HFFc6 (cell line): ENCODE measurements at places on chromosomes 11 and 22.
A peak's percentile ranks its signal among the peaks of the same experiment; 100 is the strongest.

GRCh38 chr22:38721551-38721950, 15.8 kb downstream of the GTPBP1 start:
- H3K27ac ChIP-seq = no peak overlapping the region
- DNase-seq = no peak
- H3K36me3 ChIP-seq = peaks cover 32% of the 10 kb centered on the region
- H3K4me3 ChIP-seq = no peak overlapping the region

DNA sequence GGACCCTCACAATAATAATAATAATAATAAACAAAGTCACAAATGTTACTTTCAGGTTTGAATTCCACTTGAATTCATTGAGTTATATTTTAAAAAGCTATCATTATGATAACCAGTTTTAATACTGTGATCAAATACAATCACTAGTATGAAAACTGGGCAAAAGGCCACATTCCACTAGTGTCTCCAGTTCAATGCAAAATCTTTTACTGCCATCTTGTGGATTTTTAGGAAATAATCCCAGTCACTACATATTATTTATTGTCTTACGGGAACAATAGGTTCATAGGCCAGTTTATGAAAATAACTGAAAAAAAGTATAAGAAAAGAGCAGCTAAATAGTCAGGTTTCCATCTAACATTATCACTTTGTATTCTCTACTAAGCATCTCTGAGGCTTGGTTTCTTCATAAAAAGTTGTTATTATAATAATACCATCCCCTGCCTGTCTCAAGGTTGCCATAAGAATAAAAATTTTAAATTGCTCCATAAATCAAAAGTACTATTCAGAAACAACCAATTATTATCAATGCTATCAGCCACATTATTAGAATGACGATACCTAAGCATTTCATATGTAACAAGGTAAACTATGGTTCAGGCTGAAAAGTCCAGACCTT, 533.9 kb upstream of the CCDC90B start:
- peaks cover 45% of the 10 kb centered on the region for H3K4me1 ChIP-seq
- H3K4me3 ChIP-seq = no peak overlapping the region
- H3K36me3 ChIP-seq = no peaks in the 10 kb centered on the region
- peak; percentile 79 for DNase-seq
- H3K27me3 ChIP-seq = no peaks in the 10 kb centered on the region

DNA sequence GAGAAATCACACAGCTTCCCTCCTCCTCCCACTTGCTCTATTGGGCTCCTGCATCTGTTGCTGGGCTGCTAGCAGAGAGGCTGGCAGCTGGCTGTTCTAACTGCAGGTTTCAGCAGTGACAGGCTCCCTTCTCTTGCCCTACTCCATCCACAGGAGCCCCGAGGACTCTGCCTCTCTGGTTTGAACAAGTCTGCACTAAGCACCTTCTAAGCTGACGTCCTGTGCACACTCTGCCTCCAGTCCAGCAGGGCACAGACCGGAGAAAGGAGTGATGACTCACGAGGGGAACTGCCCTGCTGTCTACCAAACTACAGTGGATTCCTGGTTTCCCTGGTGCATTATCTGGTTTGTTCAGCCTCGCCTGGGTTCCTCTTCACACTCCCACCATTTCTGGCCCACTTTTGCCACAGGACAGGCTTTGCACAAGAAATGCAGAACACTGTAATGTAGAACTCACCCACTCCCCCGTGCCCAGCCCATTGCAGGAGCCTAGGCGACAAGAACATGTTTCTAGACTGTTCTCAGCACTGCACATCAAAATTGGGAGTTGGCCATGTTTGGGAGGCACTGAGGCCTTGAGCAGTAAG, 26.0 kb downstream of the IL10RA start:
- no peaks in the 10 kb centered on the region for H3K4me1 ChIP-seq
- DNase-seq = peak; percentile 11
- no peak overlapping the region for H3K4me3 ChIP-seq
- no peaks in the 10 kb centered on the region for H3K36me3 ChIP-seq
- peaks cover 46% of the 10 kb centered on the region for H3K27me3 ChIP-seq

DNA sequence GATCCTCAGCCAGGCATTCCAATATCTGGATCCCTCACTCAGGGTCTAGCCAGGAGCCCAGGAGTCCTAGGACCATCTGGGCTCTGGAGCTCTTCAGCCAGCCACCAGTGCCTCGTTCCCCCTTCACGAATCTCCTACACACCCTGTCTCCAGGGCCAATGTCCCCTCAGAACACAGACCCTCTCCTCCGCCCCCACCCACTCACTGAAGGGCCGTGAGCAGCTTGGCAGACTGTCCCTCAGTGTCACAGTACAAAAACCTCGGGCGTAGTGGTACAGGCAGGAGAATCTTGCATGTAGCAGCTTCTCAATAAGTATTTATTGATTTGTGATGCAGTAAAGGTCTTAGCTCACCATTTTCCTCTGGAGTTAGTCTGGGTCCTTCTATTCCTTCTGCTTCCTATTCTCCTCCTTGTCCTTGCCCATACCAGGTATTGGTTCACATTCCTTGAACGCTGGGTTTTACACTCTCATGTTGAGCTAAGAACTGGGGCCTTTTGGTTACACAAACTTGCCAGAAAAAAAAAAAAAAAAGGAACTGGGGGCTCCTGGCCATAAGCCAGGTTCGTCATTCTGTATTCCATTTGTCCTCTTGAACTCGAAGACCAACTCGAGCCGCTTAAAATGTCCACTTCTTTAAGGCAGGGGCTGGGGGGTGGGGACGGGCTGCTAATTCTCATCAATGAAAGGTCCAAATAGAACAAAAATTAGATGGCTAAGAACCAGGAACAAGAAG, 2.3 kb downstream of the CXCR5 start:
- no peak overlapping the region for H3K27ac ChIP-seq
- H3K36me3 ChIP-seq = no peaks in the 10 kb centered on the region
- H3K4me1 ChIP-seq = peaks cover 56% of the 10 kb centered on the region
- no peak for DNase-seq
- H3K27me3 ChIP-seq = peaks cover 5% of the 10 kb centered on the region

DNA sequence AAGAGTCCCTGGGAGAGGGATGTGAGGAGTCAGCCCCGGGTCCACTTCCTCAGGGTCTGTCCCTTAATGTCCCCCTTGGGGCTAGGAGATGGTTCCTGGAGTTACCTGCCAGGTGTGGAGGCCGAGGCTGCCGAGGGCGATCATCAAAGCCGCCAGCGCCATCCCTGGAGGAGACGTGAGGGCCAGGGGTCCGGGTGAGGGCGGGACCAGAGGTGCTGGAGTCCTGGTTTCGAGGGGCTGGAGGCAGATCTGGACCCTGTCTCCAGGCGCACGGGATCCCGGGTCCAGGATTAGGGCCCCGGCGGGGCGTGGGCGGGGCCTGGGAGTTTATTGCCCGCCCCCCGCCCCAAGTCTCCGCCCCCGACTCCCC, at the start of gene ART5:
TSS of gene ART5 (minus strand) at position 292 of the 370 bp plus-strand sequence. CDS start at position 162, 130 bp downstream.
- peaks cover 5% of the 10 kb centered on the region; the same call in 1 of the 2 replicates for H3K4me1 ChIP-seq
- H3K27ac ChIP-seq = no peak within 1 kb of the TSS
- H3K4me3 ChIP-seq = peak within 1 kb of the TSS; percentile 22; the same call in 1 of the 2 replicates
- peaks cover 75% of the 10 kb centered on the region for H3K27me3 ChIP-seq
- no peaks in the 10 kb centered on the region; the same call in 1 of the 2 replicates for H3K36me3 ChIP-seq

- no peak overlapping the region for H3K4me3 ChIP-seq
- no peak for DNase-seq
- H3K27me3 ChIP-seq = peaks cover 2% of the 10 kb centered on the region
- H3K27ac ChIP-seq = no peak overlapping the region
Observed at GRCh38 chr11:60854140-60854846, 1.5 kb downstream of the PTGDR2 start.

DNA sequence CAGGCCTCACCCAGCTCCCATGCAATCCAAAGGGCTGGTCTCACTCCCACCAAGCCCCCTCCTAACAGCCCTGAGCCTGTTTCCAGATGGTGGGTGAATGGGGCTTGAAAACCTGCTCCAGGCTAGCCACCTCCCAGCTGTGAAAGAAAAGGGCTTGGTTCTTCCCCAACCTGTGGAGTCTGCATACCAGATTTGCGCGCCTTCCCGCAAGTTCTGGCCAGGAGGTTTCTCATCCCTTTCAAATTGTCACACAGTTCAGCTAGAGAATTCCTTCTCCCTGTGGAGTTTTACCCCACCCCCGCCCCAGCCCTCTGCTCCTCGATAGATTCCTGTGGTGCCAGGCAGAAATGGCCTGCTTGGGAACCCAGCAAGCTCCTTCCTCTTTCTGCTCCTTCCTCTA, 734.6 kb upstream of the FAT3 start:
- H3K4me1 ChIP-seq = no peaks in the 10 kb centered on the region
- H3K27ac ChIP-seq = no peak overlapping the region
- H3K27me3 ChIP-seq = no peaks in the 10 kb centered on the region

- H3K27me3 ChIP-seq = no peaks in the 10 kb centered on the region; the same call in none of the 2 replicates
- no peak overlapping the region for H3K4me3 ChIP-seq
- peaks cover 15% of the 10 kb centered on the region for H3K4me1 ChIP-seq
- no peak overlapping the region for H3K27ac ChIP-seq
- no peak for DNase-seq
Observed at GRCh38 chr11:12024254-12024926, 16.0 kb upstream of the DKK3 start.

DNA sequence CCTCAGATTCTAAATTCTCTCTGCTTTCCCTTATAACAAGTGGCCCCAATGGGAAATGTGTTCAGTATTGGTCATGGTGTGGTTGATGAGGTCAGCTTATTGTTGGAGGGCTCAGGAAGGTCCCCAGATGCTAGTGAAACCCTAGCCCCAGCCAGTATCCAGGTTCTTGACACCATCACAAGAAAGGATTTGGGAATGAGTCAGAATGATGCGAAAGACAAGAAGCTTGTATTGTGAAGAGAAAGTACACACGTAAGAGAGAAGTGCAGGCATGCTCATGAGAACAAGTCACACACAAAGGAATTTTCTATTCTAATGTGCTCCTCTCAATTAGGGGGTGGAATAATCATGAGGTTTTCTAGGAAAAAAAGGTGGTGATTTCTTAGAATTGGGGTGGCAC, 34.9 kb upstream of the TRPC6 start:
- H3K27ac ChIP-seq = no peak overlapping the region
- no peaks in the 10 kb centered on the region for H3K27me3 ChIP-seq
- no peaks in the 10 kb centered on the region for H3K4me1 ChIP-seq
- H3K36me3 ChIP-seq = no peaks in the 10 kb centered on the region
- no peak overlapping the region for H3K4me3 ChIP-seq

DNA sequence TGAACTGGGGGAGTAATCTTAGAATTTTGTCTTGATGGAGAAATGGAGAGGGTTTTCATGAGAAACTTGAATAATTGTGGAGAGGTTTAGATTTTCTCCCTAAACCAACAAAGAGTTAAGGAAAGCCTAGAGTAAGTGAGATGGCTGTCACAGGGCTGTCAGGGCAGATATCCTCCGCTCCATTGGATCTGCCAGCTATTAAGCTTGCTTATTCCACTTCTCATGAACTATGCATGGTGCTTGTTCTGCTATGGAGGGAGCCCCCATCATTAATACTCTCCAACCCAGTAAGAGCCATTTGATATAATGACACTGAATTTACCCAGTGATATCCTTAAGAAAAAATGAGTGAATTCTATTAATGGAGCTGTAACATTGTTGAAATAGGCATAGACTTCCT, 342.8 kb upstream of the MTNR1B start:
- no peaks in the 10 kb centered on the region for H3K27me3 ChIP-seq
- H3K4me1 ChIP-seq = no peaks in the 10 kb centered on the region
- no peak overlapping the region for H3K4me3 ChIP-seq
- no peak overlapping the region for H3K27ac ChIP-seq

DNA sequence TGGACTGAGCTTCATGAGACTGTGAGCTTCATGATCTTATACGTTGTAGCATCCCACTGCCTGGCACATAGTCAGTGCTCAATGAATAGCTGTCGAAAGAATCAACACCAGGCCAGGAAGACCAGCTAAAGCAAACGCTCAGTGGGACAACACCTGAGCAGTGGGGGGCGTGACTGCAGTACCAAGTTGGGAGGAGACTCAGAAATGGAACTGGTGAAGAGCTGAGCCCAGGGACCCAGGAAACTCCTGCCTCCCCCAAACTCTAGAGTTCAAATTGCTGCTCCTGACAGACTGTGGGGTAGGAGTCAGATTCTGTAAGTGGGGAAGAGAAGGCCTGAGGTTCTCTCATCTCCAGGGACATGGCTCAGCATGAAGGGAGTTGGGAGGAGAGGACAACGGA, 59.3 kb downstream of the MORC2 start:
- no peak for DNase-seq
- no peaks in the 10 kb centered on the region for H3K36me3 ChIP-seq
- H3K4me3 ChIP-seq = no peak overlapping the region
- no peak overlapping the region for H3K27ac ChIP-seq

GRCh38 chr11:47961383-47961782, 19.0 kb upstream of the PTPRJ start:
- H3K27ac ChIP-seq = no peak overlapping the region
- no peak overlapping the region for H3K4me3 ChIP-seq
- peaks cover 1% of the 10 kb centered on the region; the same call in 1 of the 2 replicates for H3K27me3 ChIP-seq
- no peaks in the 10 kb centered on the region; the same call in 1 of the 2 replicates for H3K4me1 ChIP-seq
- no peaks in the 10 kb centered on the region for H3K36me3 ChIP-seq
- no peak for DNase-seq

- no peak for DNase-seq
- H3K4me1 ChIP-seq = no peaks in the 10 kb centered on the region
- peaks cover 45% of the 10 kb centered on the region for H3K27me3 ChIP-seq
- no peaks in the 10 kb centered on the region for H3K36me3 ChIP-seq
- H3K27ac ChIP-seq = no peak overlapping the region
Observed at GRCh38 chr22:19706661-19707151, 7.6 kb upstream of the SEPTIN5 start.

- peaks cover 8% of the 10 kb centered on the region; the same call in 1 of the 2 replicates for H3K36me3 ChIP-seq
- no peak overlapping the region for H3K27ac ChIP-seq
- no peak overlapping the region for H3K4me3 ChIP-seq
- H3K27me3 ChIP-seq = peaks cover 3% of the 10 kb centered on the region; the same call in 1 of the 2 replicates
Observed at GRCh38 chr22:33656808-33657628, 263.3 kb downstream of the LARGE1 start.

DNA sequence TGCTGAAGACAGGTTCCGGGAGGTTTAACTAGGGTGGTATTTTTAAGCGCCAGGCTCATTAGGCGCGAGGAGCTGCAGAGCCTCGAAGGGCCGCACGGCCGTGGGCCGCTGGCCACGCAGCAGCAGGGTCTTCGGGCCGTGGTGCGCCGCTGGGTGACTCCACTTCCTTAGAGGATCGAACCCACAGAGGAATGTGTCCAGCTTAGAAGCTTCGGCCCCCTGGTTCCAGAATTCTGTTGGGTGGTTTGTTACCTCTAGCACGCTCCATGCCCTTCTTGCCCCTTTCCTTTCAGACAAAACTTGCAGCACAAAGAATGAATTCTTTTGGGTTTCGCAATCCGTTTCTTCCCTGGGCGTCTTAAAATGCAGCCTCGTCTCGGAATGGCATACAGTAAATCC, 773 bp upstream of the PATL1 start:
- peaks cover 16% of the 10 kb centered on the region for H3K36me3 ChIP-seq
- H3K27ac ChIP-seq = peak overlapping the region; percentile 100
- DNase-seq = peak; percentile 44
- no peaks in the 10 kb centered on the region for H3K27me3 ChIP-seq

GRCh38 chr11:555780-556661, 4.5 kb downstream of the LMNTD2 start:
- no peak overlapping the region for H3K4me3 ChIP-seq
- H3K36me3 ChIP-seq = no peaks in the 10 kb centered on the region
- H3K27ac ChIP-seq = no peak overlapping the region
- no peak for DNase-seq
